ENCODE measurements at places on chromosomes 7 and 10. TPM values are rescaled to one million over a fixed set of nuclear protein-coding genes. Genes with fewer than 3 reads are reported as not detected.

Gene ZNF804B
- not detected for total RNA-seq

Gene OPN1SW
- not detected for total RNA-seq

Gene CAV1
- 1.9 TPM for total RNA-seq

Gene TUBAL3
- total RNA-seq = not detected

DNA sequence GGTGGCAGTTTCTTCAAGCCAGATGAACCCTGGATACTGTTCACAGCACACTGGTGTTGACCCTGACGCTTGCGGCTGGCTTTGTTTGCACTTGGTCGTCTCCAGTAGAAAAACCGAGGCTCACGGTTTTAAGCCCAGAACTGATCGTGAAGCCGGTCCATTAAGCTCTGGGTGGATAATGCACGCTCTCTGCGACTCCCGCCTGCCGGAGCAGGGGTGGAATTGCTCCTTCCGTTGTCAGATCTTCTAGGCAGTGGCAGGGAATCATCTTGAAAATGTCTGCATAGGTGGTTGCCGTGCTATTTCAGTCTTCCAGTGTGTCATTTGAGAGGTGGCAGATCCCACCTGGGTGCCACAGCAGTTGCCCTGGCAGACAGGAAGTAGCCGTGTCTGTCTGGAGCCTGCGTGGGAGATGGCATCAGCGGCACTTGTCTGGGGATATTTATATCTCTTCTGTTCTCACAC, 35.9 kb upstream of the AP5Z1 start:
- peak; percentile 39 for DNase-seq
- H3K27me3 ChIP-seq = no peaks in the 10 kb centered on the region
- peaks cover 20% of the 10 kb centered on the region for H3K4me1 ChIP-seq
- peak overlapping the region; percentile 30 for H3K27ac ChIP-seq
- H3K36me3 ChIP-seq = peaks cover 2% of the 10 kb centered on the region

- H3K4me1 ChIP-seq = peaks cover 14% of the 10 kb centered on the region
- no peaks in the 10 kb centered on the region for H3K36me3 ChIP-seq
- H3K27ac ChIP-seq = no peak within 1 kb of the TSS
- H3K27me3 ChIP-seq = no peaks in the 10 kb centered on the region
Measured at GRCh38 chr7:2476298-2476697, at the start of gene GRIFIN. GRIFIN (minus strand) TSS chr7:2476398; CDS start chr7:2476383, 15 bp downstream.

GRCh38 chr7:2838451-2838850, 5.7 kb downstream of the GNA12 start:
- H3K4me1 ChIP-seq = peaks cover 55% of the 10 kb centered on the region
- no peak overlapping the region for H3K4me3 ChIP-seq
- H3K27me3 ChIP-seq = no peaks in the 10 kb centered on the region
- H3K36me3 ChIP-seq = peaks cover 27% of the 10 kb centered on the region
- DNase-seq = no peak

- H3K4me1 ChIP-seq = peaks cover 5% of the 10 kb centered on the region
- H3K36me3 ChIP-seq = no peaks in the 10 kb centered on the region
- no peaks in the 10 kb centered on the region for H3K27me3 ChIP-seq
- H3K27ac ChIP-seq = no peak overlapping the region
- DNase-seq = no peak
Measured at GRCh38 chr10:79923145-79923544, 25.8 kb downstream of the SFTPD start.

DNA sequence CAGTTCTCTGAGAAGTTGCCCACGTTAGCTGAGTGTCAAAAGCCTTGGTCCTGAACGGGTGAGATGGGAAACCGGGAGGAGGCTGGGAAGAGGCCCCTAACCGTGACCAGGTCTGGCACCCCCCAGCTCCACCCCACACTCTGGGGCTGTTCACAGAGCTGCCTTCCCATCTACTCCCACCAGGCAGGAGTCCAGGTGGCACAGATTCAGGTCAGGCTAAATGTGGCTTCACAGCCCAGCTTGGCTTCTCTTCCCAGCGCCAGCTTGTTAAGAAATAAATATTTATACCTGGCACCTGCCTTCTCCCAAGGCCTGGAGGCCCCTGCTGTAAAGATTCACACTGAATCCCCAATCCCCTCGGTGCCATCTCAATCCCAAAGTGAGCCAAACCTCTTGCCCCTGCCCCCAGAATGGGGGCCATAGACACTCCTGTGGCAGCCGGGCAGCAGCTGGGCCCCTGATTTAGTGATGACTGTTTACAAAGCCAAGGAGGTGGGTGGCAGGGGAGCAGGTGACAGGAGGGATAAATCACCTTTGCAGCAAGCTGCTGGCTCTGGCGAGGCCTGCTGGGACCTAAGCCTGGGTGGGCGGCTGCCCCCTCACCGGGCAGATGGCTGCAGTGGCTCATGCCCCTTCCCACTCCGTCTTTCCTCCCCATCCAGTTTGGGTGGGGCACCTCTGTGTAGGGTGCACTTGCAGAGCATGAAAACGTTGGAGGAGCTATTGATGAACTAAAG, 72.5 kb downstream of the GOLGA7B start:
- H3K27me3 ChIP-seq = no peaks in the 10 kb centered on the region
- H3K27ac ChIP-seq = no peak overlapping the region
- no peaks in the 10 kb centered on the region for H3K36me3 ChIP-seq
- H3K4me1 ChIP-seq = no peaks in the 10 kb centered on the region
- H3K4me3 ChIP-seq = no peak overlapping the region

DNA sequence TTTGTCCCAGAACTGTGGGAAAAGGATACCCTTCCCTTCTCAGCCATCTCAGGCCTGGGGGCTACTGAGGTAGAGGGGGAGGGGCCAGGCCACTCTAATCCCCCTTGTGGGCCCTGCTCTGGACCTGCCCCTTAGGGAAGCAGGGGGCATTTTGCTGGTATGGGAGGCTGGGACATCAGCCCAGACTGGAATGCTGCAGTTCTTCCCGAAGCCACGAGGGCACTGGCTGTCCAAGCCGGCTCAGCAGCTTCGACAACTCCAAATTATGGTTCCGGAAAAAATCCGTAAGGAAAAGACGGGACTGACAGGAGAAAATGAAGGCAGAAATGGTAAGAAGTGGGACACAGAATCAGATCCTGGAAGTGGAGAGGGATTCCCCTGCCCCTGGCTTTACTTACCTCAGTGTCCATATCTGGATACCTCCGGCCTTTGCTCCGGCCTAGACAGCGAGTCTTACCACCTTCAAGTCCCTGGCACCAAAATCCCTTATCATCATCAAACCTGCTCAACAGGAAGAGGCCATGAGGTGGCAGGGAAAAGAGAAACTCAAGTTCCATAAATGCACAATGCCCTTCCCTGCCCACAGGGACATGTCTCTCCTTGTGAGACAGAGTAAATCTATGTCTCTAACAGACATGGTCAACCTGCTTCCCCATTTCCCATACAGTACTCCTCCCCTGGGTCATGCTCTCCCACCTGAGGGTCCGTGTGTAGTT, 9.0 kb downstream of the NDST2 start:
- H3K36me3 ChIP-seq = peaks cover 73% of the 10 kb centered on the region
- H3K27me3 ChIP-seq = no peaks in the 10 kb centered on the region
- no peak overlapping the region for H3K4me3 ChIP-seq
- DNase-seq = no peak

DNA sequence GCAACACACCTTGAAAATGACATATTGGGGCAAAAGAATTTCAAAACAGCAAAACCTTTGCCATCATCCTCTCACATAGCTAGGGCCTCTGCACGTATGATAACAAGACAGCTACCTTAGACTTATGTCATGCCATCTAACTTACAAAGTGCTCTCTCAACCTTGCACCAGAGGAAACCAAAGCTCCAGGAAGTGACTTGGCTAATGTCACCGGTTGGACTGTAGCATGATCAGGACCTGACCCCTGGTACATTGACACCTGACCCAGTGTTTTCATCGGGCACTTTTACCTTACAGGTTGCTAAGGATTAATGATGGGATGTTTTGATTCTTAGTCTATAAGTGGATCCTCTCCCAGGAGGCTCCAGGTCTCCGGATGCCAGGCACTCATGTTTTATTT, 529.8 kb upstream of the GALNT17 start:
- H3K4me1 ChIP-seq = no peaks in the 10 kb centered on the region
- DNase-seq = no peak
- H3K36me3 ChIP-seq = no peaks in the 10 kb centered on the region
- H3K27ac ChIP-seq = no peak overlapping the region
- H3K4me3 ChIP-seq = no peak overlapping the region
- no peaks in the 10 kb centered on the region for H3K27me3 ChIP-seq

GRCh38 chr7:137977173-137977572, 24.7 kb downstream of the CREB3L2 start:
- peaks cover 26% of the 10 kb centered on the region for H3K4me1 ChIP-seq
- DNase-seq = no peak
- H3K36me3 ChIP-seq = peaks cover 3% of the 10 kb centered on the region
- H3K27ac ChIP-seq = no peak overlapping the region

DNA sequence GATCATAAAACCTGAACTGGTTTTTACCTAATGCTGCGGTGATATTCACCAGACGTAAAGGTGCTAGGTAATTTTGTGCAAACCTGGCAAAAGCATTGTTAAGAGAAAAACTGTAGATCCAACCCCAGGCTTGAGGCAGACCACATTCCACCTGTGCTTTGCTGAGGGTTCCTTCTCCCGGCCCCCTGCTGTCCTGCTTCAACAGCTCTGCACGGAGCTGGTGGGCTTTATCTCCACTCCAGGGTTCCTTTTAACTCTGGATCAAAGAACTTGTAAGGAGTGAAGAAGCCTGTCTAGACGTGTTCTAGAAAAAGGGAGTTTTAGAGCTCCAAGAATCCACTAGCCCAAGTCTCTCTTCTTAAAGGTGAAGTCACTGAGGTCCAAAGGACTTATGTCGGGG, 87.5 kb upstream of the NMT2 start:
- H3K36me3 ChIP-seq = no peaks in the 10 kb centered on the region
- H3K27ac ChIP-seq = no peak overlapping the region
- H3K4me1 ChIP-seq = peaks cover 6% of the 10 kb centered on the region
- no peak overlapping the region for H3K4me3 ChIP-seq
- DNase-seq = no peak

Measured in B cell (primary cell).